ENCODE measurements at places on chromosomes 11 and 22.

DNA sequence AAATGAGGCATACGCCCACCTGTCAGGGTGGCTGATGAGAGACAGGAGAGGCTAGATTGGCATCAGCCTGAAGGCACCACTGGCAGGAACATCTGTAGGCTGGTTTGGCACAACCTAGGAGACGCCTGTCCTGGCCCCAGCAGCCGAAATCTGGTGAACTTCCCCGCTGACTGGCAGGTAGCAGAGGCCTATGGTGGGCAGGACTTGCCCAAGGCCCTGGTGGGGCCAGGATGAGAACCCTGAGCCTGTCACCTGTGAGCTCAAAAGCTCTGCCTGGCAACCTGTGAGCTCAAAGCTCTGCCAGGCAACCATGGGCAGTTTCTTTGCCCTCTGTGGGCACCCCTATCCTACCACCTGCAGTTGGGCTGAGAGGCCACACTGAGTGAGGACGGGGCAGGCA, 2.5 kb downstream of the DERL3 start:
- no peak for DNase-seq

- no peak for DNase-seq
Measured at GRCh38 chr11:71420455-71421241, 27.5 kb downstream of the DHCR7 start.

- no peak for DNase-seq
Measured at GRCh38 chr22:22958621-22959020, 71.0 kb downstream of the IGLL5 start.

GRCh38 chr11:102419181-102419580, 33.4 kb downstream of the TMEM123 start:
- DNase-seq, result no peak

DNA sequence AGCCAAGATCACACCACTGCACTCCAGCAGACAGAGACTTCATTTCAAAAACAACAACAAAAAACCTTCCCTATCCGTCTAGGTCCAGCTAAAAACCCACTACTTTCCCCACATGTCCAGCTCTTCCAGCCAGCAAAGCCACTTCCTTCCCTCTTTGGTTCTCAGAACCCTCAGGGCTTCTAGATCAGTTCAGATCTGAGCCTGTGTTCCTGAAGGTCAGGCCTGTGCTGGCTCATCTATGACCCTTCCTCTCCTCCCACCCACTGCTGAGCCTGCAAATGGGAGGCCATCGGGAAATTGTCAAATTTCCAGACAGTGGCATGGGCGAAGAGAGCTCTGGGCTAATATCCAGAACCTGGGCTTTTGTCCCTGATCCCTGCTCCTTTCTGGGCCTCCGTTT, 37.8 kb downstream of the SLCO2B1 start:
- no peak for DNase-seq

- no peak for DNase-seq
Measured at GRCh38 chr11:76698321-76699043, 27.9 kb upstream of the LRRC32 start.

DNA sequence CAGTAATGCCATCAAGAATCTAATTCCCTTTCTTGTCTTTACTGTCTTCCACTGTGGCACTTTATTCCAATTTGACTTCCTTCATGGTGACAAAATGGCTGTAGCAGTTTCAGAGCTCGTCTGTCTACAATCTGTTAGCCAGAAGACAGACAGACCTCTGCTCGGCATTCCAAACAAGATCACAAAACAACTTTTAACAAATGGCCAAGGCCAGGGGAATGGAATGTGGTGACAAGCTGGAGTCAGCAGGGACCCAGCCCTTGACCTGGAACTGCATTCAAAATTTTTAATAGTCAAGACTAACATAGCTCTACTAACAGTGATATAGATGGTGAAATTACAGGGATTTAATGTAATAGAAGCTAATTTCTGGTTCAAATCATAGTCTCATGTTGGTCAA, 637.2 kb downstream of the ETS1 start:
- DNase-seq, result no peak

DNA sequence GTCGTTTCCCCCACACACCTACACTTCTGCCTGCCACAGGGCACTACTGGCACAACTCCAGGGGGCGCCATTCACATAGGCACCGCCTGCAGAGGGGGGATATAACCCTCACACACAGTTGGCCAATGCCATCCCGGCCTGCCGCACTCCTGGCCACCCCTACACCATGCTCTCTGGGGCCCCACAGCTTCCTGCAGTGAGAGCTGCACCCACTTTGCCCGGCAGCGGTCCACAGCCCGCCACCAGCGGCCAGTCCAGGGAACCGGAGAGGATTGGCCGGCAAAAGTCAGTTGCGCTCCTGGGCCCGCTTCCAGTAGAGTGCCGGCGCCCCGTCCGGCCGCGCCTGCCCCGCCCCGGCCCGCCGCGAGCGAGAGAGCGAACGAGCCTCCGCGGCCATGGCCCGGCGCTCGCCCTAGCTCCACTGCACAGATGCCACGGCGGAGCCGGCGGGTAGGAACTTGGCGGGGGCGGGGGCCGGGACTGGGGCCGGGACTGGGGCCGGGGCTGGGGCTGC, 25.6 kb upstream of the SUSD2 start:
- peak; percentile 81 for DNase-seq

GRCh38 chr11:98679673-98680072, 341.1 kb upstream of the CNTN5 start:
- no peak for DNase-seq

GRCh38 chr22:33302049-33302545, 243.9 kb upstream of the SYN3 start:
- peak; percentile 71 for DNase-seq

DNA sequence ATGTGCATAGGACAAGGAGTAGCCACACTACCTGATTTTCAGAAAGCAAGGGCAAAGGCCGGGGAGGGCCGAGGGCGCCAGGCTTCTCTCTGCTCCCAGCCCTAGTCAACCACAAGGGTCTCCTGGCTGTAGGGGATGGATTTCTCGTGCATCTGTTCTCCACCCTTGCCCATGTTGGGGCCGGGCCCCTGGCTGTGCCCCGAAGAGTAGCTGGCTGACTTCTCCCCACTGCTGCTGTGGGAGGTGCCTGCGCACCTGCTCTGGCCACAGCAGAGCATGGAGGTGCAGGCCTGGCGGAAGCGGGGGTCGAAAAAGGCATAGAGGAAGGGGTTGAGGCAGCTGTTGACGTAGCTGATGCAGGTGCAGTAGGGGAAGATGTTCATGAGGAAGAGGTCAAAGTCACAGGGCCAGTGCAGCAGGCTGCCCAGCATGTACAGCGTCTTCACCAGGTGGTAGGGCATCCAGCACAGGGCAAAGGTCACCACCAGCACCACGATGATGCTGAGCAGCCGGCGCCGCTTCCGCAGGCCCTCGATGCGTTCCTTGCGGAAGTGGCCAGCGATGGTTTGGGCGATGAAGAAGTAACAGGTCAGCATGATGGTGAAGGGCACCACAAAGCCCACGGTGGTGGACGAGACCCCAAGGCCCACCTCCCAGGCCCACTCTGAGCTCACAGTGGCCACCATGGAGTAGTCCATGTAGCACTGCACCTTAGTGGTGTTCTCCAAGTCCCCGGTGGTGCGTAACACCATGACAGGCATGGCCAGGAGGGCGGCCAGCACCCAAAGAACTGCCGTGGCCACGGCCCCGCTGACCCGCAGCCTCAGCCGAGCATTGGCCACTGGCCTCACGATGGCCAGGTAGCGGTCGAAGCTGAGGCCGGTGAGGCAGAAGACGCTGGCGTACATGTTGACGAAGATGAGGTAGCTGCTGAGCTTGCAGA, 1.0 kb downstream of the APLNR start:
- no peak for DNase-seq

- no peak for DNase-seq
Measured at GRCh38 chr11:110128161-110128560, 35.0 kb downstream of the ZC3H12C start.

DNA sequence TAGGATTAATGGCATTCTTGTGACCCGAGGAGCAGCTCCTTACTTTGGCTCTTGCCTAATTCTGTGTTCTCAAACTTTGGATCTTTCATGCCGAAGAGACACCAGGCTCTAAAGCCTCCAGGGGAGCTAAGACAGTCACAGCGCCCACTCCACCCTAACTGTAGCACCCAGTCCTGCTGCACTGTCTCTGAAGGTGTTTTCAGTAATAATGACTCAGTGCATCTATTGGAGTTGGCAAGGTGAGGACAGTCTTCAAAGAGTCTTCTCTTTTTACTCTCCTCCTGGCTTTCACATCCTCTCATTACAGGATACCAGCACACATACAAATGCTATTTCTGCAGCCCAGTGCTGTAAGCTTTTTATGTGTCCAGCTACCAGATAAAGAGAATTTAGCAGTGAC, 69.4 kb downstream of the PPFIBP2 start:
- no peak for DNase-seq

GRCh38 chr11:122421702-122422101, 233.8 kb upstream of the UBASH3B start:
- DNase-seq, result no peak

DNA sequence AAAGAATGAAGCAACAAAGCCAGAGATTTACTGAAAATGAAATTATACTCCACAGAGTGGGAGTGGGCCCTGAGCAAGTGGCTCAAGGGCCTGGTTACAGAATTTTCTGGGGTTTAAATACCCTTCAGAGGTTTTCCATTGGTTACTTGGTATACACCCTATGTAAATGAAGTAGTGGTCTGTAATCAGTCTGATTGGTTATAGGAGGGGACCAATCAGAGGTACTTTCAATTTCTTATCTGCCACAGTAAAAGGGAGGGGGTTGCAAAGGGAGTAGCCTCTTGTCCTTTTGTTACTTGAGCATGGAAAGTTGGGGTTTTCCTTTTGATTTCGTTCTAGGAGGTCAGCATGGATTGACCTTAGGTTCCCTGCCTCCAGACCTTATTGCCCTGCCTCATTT, 63.5 kb downstream of the ATM start:
- no peak for DNase-seq

DNA sequence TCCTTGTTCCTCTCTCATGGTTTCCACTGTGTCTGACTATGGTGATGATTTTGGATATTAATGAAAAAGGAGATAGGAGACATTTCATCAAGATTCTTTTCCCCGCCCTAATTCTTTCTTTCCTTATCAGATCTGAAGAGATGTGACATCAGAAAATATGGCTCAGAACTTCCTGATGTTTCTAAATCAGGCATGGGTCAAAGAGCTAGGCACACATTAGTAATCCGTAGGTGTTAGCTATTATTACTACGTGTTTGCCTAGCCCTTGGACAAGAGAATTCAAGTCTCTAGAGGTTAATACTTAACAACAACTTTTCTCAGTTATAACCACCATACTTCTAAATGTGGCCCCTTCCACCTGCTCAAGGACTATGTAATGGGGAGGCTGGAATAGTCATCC, 5.8 kb downstream of the JOSD1 start:
- no peak for DNase-seq

- no peak for DNase-seq
Measured at GRCh38 chr11:47464483-47464882, 15.5 kb upstream of the RAPSN start.

- DNase-seq, result no peak
Measured at GRCh38 chr11:114889594-114890011, 211.3 kb downstream of the NXPE2 start.

DNA sequence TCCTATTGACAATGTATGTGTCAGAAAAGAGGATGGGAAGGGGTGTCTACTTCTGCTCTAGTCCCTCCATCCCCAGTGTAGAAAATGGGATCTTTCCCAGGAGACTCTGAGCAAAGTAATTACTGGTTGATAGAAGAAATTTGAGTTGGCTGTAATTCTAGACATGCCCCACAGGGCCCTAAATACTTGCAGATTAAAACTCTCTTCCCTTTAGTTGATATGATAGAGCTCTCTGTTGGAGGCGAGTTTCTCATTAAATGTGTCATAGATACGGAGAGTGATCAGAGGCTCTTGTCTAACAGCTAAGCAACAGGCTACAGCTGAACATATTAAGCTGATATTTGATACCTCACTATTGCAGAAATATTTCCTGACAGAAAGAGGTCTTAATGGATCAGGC, 32.9 kb downstream of the OR52E1 start:
- DNase-seq, result no peak

DNA sequence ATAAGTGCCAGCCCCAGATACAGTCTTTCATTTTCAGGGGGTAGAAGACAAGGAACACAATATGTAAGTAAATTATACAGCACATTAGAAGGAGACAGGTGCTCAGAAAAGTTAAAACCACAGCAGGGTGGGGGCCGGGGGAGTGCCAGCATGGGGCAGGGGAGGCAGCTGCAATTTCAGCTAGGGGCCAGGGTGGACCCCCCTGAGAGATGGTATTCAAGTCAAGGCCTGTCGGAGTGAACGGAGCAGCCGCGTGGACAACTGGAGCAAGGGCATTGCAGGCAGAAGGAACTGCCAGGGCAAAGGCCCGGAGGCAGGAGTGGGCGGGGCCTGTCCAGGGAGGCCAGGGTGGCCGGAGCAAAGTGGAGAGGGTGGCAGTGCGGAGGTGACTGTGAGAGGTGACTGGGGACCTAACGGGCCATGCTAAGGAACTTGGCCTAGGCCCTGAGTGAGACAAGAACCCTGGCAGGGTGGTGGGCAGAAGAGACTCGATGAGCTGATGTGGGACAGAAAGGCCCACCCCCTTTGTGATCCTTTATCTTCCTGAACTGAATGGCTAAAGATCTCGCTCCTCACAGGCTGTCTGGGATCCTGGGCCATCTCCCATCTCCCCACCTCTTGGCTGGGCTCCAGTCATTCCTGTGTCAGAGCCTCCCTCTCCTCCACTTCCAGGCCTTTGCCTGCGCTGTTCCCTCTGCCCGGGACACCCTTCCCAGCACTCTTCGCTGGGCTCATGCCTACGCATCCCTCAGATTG, 22.4 kb upstream of the FLRT1 start:
- no peak for DNase-seq

DNA sequence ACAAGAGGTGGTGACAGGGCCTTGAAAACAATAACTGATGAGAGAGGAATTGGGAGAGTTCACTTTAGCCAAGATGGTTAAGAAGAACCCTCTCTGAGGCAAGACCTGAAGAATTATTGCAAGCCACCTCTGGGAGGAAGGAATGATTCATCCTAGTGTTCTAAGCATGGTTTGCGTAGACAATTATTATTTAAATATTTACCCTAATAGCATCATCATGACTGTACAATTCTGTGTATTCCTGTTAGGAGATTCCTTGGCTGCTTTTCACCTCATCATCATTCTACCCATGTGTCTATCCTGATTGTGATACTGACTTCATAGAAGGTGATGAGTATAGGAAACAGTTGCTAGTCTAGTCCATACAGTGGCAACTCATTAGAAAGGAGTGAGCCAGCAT, 264.4 kb downstream of the DDX10 start:
- DNase-seq, result no peak

DNA sequence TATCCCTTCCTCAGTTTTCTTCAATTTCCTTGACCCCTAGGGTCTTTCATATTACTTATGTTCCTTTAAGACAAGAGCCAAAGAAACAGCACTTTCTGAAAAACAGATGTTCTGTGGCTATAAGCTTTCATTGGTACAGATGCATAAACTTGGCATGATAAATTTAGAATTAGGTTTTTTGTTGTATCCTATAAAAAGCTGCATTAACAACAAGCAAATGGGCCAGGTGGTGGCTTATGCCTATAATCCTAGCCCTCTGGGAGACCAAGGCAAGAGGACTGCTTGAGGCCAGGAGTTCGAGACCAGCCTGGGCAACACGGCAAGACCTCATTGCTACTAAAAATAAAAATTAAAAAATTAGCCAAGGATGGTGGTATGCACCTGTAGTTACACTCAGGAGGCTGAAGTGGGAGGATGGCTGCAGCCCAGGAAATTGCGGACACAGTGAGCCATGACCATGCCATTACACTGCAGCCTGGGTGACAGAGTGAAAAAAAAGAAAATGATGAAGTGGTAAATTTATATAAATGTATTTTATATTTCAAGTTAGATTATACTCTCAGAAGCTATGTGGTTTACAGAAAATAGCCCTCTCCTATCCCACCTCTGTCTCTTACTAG, 18.3 kb downstream of the KMT5B start:
- no peak for DNase-seq

GRCh38 chr11:29914203-29914930, 102.5 kb downstream of the KCNA4 start:
- no peak for DNase-seq

Measured in GM13977 (cell line).